ENCODE measurements at places on chromosomes 2 and 18.

GRCh38 chr2:197369228-197369932 lies 58.8 kb upstream of the ANKRD44 start:
- no peak for DNase-seq

GRCh38 chr2:210660751-210661150 lies 104.4 kb downstream of the CPS1 start:
- no peak for DNase-seq

DNA sequence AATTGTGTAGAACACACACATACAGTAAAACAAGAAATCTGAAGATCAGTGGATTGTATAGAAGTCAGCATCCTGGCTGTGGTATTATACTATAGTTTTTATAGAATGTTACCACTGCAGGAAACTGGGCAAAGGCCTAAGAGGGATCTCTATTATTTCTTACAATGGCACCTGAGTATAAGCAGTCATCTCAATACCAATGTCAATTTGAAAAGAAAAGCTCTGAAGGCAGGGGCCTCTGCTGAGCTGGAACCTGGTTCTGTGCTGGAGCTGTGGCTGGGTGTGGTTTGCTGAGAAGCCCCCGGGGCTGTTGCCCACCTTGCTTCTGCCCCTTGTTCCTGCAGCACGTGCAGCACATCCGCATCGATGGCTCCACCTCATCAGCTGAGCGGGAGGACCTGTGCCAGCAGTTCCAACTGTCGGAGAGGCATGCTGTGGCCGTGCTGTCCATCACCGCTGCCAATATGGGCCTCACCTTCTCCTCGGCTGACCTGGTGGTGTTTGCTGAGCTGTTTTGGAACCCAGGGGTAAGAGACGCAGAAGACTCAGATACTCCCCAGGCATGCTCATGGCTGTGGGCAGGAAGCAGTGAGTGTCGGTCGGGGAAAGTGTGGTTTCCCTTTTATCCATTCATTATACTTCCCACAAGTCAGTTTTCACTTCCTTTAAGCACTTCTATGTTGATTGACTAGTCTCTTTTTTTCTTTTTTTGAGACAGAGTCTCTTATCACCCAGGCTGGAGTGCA lies 23.5 kb upstream of the RPL37A start:
- DNase-seq, result no peak

- no peak for DNase-seq
These were observed 2.2 kb downstream of the DSG2 start for GRCh38 chr18:31500051-31500688.

- no peak for DNase-seq
These were observed 105.4 kb downstream of the KCNH7 start for GRCh38 chr2:162732946-162733698.

DNA sequence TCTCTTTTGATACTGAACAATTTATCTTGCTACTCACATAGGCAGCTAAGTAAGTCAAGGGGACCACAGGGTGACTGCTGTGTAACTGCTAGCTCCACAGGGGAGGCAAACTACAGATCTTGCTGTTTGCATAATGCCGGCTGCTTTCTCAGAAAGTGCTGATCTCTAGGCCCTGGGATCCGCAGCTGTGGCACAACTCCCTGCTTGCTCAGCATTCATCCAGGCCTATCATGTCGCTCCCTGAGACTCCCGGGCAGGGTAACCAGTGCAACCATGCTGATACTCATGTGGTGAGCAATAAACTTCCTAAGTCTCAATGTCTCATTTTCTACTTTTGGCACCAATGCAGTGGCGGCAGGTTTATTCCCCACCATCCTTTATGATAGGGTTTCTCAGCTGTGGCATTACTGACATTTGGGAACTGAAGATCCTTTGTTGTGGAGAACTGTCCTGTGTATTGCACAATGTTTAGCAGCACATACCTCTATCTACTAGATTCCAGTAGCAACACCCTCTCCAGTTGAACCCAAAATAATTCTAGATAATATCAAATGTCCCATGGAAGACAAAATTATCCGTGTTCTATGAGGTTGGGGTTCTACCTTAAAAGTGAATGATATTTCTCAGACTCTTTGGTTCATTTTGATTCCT lies 1101.3 kb downstream of the LRP1B start:
- DNase-seq, result peak; percentile 20

DNA sequence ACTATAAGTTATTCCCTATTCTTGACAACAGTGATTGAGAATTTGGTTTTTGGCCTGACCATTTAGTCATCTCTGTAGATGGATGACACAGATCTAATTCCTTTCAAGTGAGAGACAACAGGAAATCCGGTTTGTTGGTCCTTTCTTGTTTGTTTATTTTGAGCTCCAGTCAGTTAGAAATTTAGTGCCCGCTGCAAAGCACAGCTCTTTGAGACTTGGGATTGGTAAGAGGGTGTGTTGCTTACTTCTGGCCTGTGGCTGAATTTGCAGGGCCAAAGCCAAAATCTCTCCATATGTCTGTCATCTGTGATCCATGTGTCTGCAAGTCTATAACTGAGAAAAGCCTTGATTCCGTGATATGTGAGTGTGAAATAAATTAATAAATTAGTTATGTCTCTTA lies 74.3 kb downstream of the BIN1 start:
- DNase-seq, result no peak

- DNase-seq, result no peak
These were observed 9.5 kb downstream of the SMYD1 start for GRCh38 chr2:88077080-88077479.

DNA sequence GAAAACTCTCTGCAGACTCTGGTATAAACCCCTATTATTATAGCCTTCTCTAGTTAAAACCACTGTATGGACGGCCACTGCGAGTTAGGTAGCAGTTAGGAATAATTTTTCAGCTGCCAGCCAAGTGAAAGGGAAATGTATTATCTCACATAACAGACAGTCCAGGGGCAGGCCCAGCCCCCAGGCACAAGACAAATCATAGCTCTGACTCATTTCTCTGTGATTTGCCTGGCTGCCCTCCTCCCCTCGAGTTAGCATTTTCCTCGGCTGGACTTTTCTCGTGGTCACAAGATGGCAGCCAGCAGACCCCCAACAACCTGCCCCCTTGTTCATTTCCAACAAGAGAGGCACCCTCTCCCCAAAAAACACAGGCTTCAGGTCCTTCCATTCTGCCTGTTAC lies 10.5 kb downstream of the VIT start:
- DNase-seq, result no peak
